ENCODE measurements at places on chromosomes 1 and 21. TPM values are rescaled to one million over a fixed set of nuclear protein-coding genes. Genes with fewer than 3 reads are reported as not detected.

- H3K4me1 ChIP-seq, result no peaks in the 10 kb centered on the region
- no peak for DNase-seq
- no peaks in the 10 kb centered on the region for H3K36me3 ChIP-seq
These were observed 63.2 kb downstream of the WNT9A start for GRCh38 chr1:227884370-227885134.

DNA sequence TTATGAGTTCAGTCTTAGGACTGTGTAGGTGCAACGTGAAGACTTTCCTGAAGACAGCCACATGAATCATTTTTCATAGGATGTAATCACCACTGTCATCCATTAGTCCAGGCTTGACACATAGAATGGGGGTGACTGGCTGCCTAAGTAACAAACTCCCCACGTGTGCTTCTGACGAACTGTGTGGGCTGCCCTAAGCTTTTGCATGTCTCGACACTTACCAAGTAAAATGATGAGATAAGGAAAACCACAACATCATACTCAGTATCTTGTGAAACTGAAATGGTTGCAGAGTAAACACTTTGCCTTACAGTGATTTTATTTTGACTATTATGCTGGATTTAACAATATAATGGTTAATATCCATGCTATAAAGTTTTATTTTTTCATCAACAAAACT is 19.5 kb downstream of the ERG start:
- H3K36me3 ChIP-seq, result no peaks in the 10 kb centered on the region
- peaks cover 19% of the 10 kb centered on the region for H3K4me1 ChIP-seq

DNA sequence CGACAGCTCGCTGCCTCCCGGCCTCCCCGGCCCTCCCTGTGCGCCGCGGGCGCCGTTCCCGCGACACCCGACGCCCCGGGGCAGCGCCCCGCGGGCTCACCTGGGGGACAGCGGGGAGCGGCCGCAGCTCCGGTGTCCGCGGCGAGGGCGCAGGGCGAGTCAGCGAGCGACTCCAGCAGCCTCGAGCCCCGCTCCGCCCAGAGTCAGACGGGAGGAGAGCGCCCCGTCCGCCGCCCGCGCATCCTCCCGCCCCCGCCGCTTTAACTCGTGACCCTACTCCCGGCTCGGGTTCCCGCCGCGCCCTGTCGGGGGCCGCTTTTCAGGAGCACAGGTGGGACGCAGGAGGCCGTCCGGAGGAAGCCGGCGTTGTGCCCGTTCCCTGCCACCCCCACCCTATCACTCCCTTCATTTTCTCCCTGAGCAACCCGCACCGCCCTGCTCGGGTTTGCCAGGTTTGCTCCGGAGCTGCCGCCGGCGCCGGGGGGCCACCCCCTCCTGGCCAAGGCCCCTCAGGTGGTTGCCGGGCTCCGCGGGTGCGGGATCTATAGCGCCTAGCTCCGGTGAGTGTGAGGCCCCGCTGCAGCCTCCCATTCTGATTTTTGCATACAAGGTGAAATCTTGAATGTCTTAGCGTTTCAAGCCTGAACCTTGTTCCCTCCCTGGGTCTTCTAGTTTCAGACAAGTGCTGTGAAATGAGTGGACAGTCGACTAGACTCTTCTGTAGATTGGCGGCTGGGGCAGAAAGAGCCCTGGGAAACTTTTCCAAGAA is at the start of gene MCOLN3:
Gene MCOLN3, minus strand, starts transcription at position 205 of the 769 bp plus-strand sequence. CDS start 3,140 bp downstream, outside the sequence.
- no peak within 1 kb of the TSS for H3K27ac ChIP-seq
- no peaks in the 10 kb centered on the region for H3K36me3 ChIP-seq
- H3K4me1 ChIP-seq, result no peaks in the 10 kb centered on the region
- peak; percentile 61 for DNase-seq

HTR6 gene
- total RNA-seq, result not detected

DNA sequence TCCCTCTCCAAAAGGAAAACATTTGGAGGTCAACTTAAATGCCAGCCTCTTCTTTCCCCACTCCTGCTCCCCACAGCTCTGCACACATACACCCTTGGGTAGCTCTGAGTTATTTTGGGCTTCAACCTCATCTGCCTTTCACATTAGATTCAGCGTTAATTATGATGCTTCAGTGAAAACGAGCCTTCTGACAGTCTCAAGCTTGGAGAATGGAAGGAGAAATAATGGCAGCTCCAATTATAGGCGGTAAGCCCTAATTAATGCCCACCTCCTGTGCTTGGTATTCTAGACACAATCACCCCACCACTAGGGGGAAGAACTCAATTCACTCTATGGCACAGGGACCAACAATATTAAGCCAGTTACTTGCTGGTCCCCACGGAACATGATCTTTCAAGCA is 397.9 kb downstream of the BRINP2 start:
- no peak overlapping the region for H3K27ac ChIP-seq
- H3K4me3 ChIP-seq, result no peak overlapping the region
- no peaks in the 10 kb centered on the region for H3K27me3 ChIP-seq
- DNase-seq, result no peak

GRCh38 chr1:36440044-36440443 is 10.2 kb downstream of the OSCP1 start:
- no peak overlapping the region for H3K4me3 ChIP-seq
- H3K27me3 ChIP-seq, result no peaks in the 10 kb centered on the region
- DNase-seq, result no peak
- no peaks in the 10 kb centered on the region for H3K36me3 ChIP-seq

XCL2 gene
- total RNA-seq, result not detected

FCAMR gene
- total RNA-seq, result not detected

DNA sequence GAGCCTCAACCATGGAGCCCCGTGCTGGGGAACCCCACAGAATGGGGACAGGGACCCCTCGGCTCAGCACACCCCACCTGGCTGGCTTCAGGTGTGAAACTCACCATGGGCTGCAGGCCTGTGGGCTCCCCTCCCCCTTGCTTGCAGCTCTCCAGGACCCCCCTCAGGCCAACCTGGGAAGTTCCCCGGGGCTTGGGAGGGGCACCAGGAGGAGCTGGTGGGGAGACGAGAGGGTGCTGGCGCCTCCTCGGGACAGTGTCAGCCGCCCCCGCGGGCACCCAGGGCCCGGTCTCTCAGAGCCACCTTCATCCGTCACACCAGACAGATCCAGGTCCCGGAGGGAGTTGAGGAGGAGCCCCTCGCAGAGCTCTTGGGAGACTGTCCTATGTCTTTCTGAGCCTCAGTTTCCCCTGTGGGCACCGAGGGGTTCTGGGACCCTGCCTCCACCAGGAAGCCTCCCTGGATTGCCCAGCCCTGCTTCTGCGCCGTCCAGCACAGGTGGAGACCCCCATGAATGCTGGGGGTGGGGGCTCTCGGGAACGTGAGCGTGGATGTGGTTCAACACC is 657 bp upstream of the TNFRSF18 start:
- DNase-seq, result no peak
- H3K4me3 ChIP-seq, result no peak overlapping the region
- H3K27me3 ChIP-seq, result no peaks in the 10 kb centered on the region
- H3K36me3 ChIP-seq, result no peaks in the 10 kb centered on the region

SDHB gene
- total RNA-seq, result 84.1 TPM

GRCh38 chr1:16903054-16903453 is 7.3 kb downstream of the RNU1-2 start:
- H3K4me1 ChIP-seq, result peaks cover 30% of the 10 kb centered on the region
- no peaks in the 10 kb centered on the region for H3K36me3 ChIP-seq
- H3K27ac ChIP-seq, result peak overlapping the region; percentile 94
- DNase-seq, result peak; percentile 94
- peak overlapping the region; percentile 78 for H3K4me3 ChIP-seq

DNA sequence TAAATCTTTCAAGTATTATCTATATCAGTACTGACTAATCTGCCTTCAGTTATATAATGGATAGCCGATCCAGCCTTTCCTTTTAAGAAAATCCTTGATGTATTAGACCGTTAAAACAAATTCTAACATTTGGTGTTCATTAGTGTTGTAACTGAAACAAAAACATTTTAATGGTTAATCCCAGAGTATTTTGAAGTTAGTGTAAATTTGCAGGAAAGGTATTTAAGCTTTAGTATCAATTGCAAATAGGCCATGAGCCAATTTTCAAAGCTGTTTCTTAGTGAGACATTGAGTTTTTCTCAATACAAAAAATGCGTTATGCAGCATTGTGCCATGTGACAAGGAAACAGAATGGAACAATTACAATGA is 29.6 kb downstream of the DISP1 start:
- no peaks in the 10 kb centered on the region for H3K27me3 ChIP-seq
- 0 out of 2 replicates have a peak, but pooled peaks cover 9% of the 10 kb centered on the region for H3K4me1 ChIP-seq
- H3K36me3 ChIP-seq, result no peaks in the 10 kb centered on the region
- H3K4me3 ChIP-seq, result peak overlapping the region; percentile 18
- no peak overlapping the region for H3K27ac ChIP-seq

- 0 out of 2 replicates have a peak, but pooled peaks cover 3% of the 10 kb centered on the region for H3K4me1 ChIP-seq
- no peaks in the 10 kb centered on the region for H3K27me3 ChIP-seq
- H3K36me3 ChIP-seq, result no peaks in the 10 kb centered on the region
- no peak overlapping the region for H3K27ac ChIP-seq
These were observed 3.1 kb downstream of the BTG2 start for GRCh38 chr1:203308328-203308922.

TSTD1 gene
- not detected for total RNA-seq

- no peaks in the 10 kb centered on the region for H3K27me3 ChIP-seq
- no peaks in the 10 kb centered on the region for H3K4me1 ChIP-seq
- no peak overlapping the region for H3K27ac ChIP-seq
- no peak overlapping the region for H3K4me3 ChIP-seq
These were observed 178.9 kb downstream of the MIS18A start for GRCh38 chr21:32099812-32100416.

G0S2 gene
- 0.89 TPM for total RNA-seq
